ENCODE measurements at places on chromosomes 12 and 14. TPM values are rescaled to one million over a fixed set of nuclear protein-coding genes. Genes with fewer than 3 reads are reported as not detected.

GLT8D2 gene
- 11.2 TPM for total RNA-seq

AMN gene
- total RNA-seq: 1.6 TPM

DIO2 gene
- 8.5 TPM for total RNA-seq

ZNF605 gene
- 9.6 TPM for total RNA-seq

C3AR1 gene
- total RNA-seq: 3.4 TPM

FGF6 gene
- not detected for total RNA-seq

CLEC2D gene
- 4.1 TPM for total RNA-seq

CNIH1 gene
- 113 TPM for total RNA-seq

DCN gene
- total RNA-seq: 104 TPM

HOXC12 gene
- not detected for total RNA-seq

LIN7A gene
- total RNA-seq: 5.4 TPM

PTGER2 gene
- total RNA-seq: 8.9 TPM

RFX4 gene
- total RNA-seq: not detected

NRL gene
- 4.7 TPM for total RNA-seq

DPPA3 gene
- total RNA-seq: 1.8 TPM

ERP29 gene
- 89.1 TPM for total RNA-seq

CATSPERB gene
- total RNA-seq: 2.3 TPM

PRB2 gene
- total RNA-seq: not detected

ART4 gene
- total RNA-seq: 0.68 TPM

P2RX2 gene
- 0.32 TPM for total RNA-seq

SOX5 gene
- total RNA-seq: 7.8 TPM

FBXO34 gene
- total RNA-seq: 73.3 TPM

SOAT2 gene
- 0.28 TPM for total RNA-seq

PPP1R13B gene
- total RNA-seq: 48.2 TPM

GPRC5A gene
- total RNA-seq: 22.2 TPM

RERGL gene
- 3.1 TPM for total RNA-seq

GALNT8 gene
- total RNA-seq: 0.41 TPM

ETFBKMT gene
- total RNA-seq: 3.6 TPM

PEX5 gene
- 26.2 TPM for total RNA-seq

STON2 gene
- total RNA-seq: 23.8 TPM

SCN8A gene
- 7.6 TPM for total RNA-seq

SLC22A17 gene
- 351 TPM for total RNA-seq

SERPINA12 gene
- total RNA-seq: 1.1 TPM

SGPP1 gene
- total RNA-seq: 19.7 TPM

RPL10L gene
- not detected for total RNA-seq

ALX1 gene
- total RNA-seq: not detected
